ENCODE measurements at places on chromosomes 11 and 22.
A peak's percentile ranks its signal among the peaks of the same experiment; 100 is the strongest.

DNA sequence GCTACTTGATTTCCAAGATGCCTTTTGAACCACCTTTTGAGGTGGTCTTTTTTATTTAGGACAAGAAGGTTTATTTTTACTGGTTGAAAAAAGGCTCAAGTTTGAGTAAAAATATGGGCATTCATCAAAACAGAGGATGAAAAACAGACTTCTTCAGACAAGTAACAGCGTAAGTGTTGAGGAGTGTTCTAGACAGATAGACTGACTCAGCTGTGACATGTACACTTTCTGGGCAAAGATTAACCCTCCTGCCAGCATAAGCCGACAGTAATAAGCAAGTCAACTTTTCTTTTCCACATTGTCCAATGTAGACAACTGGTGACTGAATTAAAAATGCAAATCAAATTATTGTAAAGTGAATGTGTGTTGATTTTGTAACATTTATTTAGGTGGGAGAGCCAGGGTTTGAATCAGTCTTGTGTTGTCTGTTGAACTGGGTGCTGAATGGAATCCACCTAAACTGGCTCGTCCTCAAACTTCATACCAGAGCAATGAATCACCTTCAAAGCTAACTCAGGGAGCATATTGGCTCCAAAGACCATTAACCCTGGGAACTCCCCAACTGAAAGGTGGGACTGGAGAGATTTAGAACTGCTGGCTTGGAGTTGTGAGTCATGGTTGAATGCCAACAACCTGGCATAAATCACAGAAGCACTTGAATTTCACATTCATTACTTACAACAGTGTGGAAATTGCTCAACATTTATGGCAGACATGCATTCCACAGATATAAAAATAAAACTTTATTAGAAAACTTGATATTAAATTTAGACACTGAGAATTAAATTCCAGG lies 377.0 kb downstream of the ETS1 start:
- no peak for DNase-seq

DNA sequence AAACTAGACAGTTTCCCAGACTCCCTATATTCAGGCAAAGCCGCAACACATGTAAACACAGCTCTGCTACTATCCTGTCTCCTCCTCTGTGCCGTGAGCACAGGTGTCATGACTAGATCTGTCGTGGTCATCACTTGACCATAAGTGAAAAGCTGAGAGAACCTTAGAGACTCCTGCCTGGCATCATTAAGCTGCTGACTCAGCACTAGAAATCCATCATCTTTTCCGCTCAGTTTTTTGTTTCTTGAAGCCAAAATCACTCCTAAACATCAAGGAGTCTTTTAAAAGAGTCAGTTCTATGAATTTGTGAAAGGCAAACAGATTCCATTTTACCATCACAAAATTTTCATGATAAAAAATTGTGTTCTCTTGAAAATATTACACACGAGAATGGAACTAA lies 102.5 kb upstream of the TP53AIP1 start:
- no peak for DNase-seq

DNA sequence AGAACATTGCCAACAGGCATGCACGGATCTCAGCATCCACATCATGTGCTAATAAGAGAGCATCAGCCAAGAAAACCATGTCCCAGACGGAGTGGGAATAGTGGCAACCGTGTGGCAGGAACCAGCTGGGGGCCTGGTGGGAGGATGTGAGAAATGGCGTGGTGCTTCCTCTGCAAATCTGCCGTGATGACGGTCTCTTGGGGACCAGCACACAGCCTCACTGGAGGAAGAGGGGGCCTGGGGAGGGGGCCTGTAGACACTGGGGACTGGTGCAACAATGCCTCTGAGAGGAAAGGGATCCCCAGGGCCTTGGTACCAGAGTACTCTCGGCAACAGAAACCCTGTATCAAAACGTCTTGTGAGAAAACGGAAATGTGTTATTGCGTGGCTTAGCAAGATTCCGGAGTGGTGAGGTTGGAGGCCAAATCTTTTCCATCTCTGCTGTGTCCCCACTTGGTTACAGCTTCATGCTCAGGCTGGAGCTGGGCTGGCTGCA lies 154.3 kb upstream of the TBCEL start:
- no peak for DNase-seq

GRCh38 chr11:5065027-5065426 lies 4.3 kb upstream of the OR52E1 start:
- DNase-seq: no peak

DNA sequence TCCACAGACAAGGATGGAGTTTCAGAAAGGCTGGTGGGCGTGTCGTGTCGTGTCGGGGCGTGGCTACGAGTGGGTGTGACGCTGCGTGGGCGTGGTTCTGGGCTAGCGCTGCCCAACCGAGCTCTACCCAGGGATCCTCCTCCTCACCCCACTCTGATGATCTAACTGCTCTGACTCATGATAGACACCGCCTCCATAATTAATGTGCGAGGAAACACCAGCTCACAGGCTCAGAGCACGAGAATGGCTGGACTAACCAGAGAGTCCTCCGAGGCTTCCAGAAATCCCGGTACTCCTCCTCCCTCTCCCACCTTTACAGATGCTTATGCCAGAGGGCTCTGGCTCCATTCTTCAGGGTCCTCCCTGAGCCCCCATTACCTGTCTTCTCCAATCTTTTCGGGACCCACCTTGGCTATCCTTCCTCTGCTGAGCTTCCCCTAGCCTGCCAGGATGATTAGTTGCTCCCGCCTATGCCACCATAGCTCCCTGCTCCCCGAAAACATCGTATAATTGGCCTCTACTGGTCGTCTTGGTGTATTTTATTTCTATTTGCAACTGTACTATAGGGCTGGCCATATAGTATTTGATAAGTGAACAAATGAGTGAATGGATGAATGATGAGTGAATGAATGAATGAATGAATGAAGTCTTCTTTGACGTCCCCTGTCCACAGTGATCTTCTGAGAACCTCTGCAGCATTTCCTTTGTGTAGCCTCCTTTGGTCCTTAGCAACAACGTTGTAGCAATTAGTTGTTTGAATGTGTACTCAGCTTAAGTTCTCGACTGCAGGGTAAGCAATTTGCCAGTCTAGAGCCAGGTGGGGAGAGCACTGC lies 21.7 kb downstream of the TMPRSS13 start:
- DNase-seq: peak; percentile 88

- no peak for DNase-seq
These were observed 183.9 kb downstream of the DBX1 start for GRCh38 chr11:19976281-19976941.

- no peak for DNase-seq
These were observed 792.2 kb downstream of the METTL15 start for GRCh38 chr11:28900427-28900826.

DNA sequence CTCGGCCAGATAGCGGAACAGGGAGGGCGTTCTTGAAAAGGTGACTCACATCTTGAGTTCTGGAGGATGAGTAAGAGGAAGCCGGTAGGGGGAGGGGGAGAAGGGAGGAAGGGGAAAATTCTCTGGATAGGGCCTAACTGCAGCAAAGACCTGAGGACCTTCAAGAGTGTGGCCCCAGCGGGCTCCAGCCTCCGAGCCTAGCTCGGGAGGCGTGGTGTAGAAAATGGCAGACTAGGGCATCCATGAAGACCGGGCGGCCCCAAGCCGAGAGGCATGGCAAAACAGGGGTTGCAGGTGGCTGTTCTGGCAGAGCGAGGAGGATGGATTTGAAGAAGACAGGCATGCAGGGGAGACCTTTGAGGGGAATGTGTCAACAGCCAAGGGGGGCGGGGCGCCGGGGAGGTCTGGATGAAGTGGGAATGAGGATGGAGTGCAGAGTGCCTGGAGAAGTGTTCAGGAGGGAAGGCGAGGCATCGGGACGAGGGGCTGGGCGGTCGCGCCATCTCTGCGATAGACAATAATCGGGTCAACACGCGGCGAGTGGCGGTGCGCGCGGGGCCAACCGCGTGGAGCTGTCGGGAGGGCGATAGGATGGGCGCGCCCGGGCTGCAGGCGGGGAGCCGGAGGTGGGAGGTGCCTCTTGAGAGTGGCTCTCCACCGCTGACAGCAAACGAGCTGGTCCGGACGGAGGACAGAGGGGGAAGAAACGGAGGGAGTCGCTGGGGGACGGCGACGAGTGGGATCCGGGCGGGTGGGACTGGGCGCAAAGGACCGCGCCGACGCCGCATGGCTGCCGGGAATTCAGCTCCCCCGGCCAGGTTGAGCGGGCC lies 40.0 kb upstream of the CREB3L1 start:
- peak; percentile 64 for DNase-seq

GRCh38 chr11:133983660-133984316 lies 27.0 kb upstream of the IGSF9B start:
- DNase-seq: no peak

GRCh38 chr11:98365190-98365589 lies 655.6 kb upstream of the CNTN5 start:
- DNase-seq: no peak

GRCh38 chr11:3104961-3105790 lies 48.0 kb upstream of the CARS1 start:
- no peak for DNase-seq

DNA sequence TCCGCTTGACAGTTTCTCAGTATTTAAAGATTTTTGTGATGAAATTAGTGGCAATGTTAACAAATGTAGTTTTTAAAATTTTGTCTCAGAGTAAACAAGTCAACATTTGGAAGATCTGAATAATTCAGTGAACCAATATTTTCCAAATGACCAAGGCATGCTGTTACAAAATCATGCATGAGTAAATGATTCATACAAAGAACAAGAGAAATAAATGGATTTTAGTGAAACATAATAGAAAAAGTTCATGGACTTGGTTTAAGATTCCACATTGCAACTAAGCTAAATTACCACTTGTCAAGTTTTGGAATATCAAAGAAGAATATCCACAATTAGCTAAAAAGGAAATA lies 125.7 kb upstream of the SNX19 start:
- DNase-seq: no peak

DNA sequence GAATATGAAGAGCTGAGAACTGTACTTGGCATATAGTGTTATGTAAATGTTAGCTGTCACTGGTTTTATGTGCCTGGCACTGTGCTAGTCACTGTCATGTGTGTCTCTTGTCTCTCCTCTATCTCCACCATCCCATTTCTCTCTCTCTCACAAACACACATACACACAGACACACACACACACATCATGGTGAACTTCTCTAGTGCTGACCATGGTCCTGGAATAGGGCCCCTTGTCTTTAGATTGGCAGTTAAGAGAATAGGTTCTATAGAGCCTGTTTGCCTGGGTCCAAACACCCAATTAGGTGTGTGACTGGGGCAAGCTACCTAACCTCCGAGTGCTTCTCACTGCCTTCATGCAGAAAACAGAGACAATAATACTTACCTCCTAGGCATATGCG lies 109.7 kb upstream of the NARS2 start:
- no peak for DNase-seq

DNA sequence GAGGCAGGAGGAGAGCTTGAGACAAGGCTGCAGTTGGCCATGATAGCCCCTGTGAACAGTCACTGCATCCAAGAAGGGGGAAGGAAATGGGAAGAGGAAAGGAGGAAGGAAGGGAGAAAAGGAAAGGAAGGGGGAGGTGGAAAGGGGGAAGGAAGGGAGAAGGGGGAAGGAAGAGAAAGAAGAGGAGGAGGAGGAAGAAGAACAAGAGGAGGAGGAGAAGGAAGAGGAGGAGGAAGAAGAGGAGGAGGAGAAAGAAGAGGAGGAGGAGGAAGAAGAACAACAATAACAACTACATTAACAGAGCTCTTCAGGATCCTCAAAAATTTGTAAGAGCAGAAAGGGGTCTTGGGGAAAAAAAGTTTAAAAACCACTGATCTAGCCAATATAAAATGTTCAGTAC lies 5.2 kb downstream of the RAB6A start:
- DNase-seq: no peak

DNA sequence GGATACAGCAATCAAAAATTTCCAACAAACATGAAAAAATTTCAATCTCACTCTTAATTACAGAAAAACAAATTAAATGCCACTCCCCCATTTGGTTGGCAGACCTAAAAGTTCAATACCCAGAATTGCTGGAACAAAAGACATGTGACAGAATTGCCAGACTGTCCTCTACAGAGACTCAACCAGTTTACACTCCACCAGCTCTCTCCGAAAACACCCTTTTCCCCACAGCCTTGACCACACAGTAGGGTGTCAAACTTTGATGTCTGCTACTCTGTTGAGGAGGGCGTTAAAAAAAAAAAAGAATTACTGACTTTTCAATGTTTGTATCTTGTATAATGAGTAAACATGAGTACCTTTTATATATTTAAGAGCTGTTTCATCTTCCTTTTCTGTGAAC lies 44.7 kb upstream of the YPEL1 start:
- no peak for DNase-seq

GRCh38 chr11:86726118-86726753 lies 53.8 kb upstream of the ME3 start:
- no peak for DNase-seq

DNA sequence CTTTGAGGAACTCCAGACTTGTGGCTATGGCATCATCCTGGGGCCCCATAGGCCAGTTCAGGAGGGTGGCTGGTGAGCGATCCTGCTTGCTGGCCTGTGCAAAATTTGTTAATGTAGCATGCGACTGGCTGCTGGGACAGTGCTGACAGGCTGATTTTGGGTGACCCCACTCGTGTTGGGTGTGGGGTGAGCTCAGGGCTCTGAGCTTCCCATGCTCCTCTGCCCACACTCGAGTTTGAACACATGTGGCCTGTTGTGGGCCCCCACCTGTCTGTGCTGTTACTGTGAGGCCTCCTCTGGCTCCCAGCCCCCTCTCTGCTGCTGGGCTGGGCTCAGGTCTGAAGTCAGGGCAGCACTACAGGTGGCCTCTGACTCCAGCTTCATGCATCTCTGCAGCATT lies 64.4 kb upstream of the MYEOV start:
- no peak for DNase-seq

- DNase-seq: no peak
These were observed 127.5 kb upstream of the SERPIND1 start for GRCh38 chr22:20646415-20646814.

DNA sequence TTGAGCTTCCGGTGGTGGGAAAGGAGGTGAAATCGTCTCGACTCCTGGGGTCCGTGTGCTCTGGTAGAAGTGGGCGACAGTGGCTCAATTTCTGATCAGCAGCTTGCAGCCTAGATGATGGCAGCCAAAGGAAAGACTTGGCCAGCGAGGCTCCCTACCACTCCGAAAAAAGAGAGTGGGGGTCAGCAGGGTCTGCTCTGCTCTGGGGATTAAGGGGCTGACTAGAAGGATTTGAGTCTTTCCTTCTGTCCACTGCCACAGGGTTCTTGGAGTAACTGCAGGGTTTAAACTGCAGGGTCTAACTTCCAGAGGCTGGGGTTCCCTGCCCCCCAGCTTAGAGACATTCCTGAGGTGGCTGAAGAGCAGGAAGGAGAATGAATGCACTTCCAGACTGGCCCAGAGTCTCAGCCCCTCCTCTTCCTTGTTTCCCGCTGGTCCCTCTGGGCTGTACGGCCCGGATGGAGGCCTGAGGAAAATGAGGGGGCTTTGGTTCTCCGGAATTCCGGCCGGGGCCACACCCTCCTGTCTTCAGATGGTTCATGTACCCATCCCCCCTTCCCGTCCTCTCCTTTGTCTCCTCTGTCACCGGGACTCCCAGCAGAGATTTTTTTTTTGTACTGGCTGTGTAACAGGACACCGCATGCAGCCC lies 907 bp downstream of the SERPINH1 start:
- peak; percentile 54 for DNase-seq
